Colonic mucosa (tissue), 4 donors: ENCODE measurements at places on chromosomes 13 and 19. TPM values are rescaled to one million over a fixed set of nuclear protein-coding genes. Genes with fewer than 3 reads are reported as not detected.

- H3K4me1 ChIP-seq = no peaks in the 10 kb centered on the region
- H3K4me3 ChIP-seq = no peak overlapping the region
- H3K36me3 ChIP-seq = peaks cover 10% of the 10 kb centered on the region
- DNase-seq = no peak
- no peaks in the 10 kb centered on the region for H3K27me3 ChIP-seq
These were observed 13.2 kb downstream of the AP3D1 start for GRCh38 chr19:2138061-2138728.

ZNF524 gene
- 33.9 TPM for total RNA-seq

DNA sequence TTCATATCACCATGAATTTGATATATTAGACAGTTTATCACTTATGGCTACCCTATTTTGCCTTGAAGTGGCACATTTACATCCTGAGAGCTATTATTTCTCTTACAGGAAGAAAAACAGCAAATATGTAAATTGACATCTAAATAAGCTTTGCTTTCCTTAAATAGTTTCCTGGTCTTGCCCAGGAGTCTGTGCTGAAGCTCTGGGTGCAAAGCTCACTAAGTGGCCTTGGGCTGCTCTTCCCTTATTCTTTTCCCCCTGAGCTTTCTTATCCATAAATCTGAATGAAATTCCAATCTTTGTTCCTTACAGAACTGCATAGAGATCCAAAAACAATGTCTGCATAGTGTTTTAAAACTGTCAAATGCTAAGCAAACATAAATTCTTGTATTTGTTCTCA lies 56.3 kb downstream of the TNFSF13B start:
- DNase-seq = no peak
- no peak overlapping the region for H3K4me3 ChIP-seq
- no peaks in the 10 kb centered on the region for H3K27me3 ChIP-seq
- H3K36me3 ChIP-seq = no peaks in the 10 kb centered on the region

DNA sequence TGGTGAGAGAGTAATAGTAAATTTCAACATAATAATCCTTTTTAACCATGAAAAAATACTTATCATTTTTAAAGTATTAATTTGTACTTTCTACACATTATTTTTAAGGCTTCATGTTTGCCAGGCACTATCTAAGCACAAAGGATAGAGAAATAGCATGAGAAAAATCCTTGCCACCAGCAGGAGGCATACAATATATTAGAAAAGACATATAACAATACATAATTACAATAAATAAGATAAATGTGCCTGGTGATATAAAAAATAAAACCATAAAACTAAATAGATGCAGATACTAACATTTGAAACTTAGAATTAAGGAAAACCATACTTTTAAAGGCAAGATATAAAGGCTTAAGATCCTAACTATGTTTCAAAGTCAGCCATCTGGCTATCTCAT lies 1256.4 kb downstream of the DIAPH3 start:
- no peaks in the 10 kb centered on the region for H3K27me3 ChIP-seq
- DNase-seq = no peak
- no peak overlapping the region for H3K27ac ChIP-seq
- H3K36me3 ChIP-seq = no peaks in the 10 kb centered on the region
- no peak overlapping the region for H3K4me3 ChIP-seq

GRCh38 chr13:72960114-72960513 lies 98.7 kb upstream of the KLF5 start:
- no peak overlapping the region for H3K27ac ChIP-seq
- H3K4me3 ChIP-seq = no peak overlapping the region
- H3K36me3 ChIP-seq = no peaks in the 10 kb centered on the region
- DNase-seq = no peak
- H3K27me3 ChIP-seq = no peaks in the 10 kb centered on the region
- no peaks in the 10 kb centered on the region for H3K4me1 ChIP-seq

CRX gene
- total RNA-seq = not detected

DNA sequence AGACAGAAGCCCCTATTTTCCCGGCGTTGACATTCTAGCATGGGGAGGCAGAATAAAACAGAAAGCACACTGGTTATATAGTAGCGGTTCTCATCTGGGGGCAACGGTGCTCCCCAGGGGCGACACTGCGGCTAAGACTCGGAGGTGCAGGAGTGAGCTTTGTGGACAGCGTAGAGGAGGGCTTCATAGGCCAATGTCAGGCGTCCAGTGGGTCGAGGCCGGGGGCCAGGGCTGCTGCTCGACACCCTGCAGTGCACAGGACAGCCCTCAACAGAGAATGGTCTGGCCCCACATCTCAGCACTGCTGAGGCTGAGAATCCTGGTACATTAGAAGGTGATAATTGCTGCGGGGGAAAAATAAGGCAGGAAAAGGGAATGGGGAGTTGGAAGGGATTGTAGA lies 1.5 kb downstream of the ZNF628 start:
- no peak for DNase-seq
- H3K36me3 ChIP-seq = no peaks in the 10 kb centered on the region
- H3K4me3 ChIP-seq = no peak overlapping the region
- no peak overlapping the region for H3K27ac ChIP-seq
- H3K27me3 ChIP-seq = no peaks in the 10 kb centered on the region

DNA sequence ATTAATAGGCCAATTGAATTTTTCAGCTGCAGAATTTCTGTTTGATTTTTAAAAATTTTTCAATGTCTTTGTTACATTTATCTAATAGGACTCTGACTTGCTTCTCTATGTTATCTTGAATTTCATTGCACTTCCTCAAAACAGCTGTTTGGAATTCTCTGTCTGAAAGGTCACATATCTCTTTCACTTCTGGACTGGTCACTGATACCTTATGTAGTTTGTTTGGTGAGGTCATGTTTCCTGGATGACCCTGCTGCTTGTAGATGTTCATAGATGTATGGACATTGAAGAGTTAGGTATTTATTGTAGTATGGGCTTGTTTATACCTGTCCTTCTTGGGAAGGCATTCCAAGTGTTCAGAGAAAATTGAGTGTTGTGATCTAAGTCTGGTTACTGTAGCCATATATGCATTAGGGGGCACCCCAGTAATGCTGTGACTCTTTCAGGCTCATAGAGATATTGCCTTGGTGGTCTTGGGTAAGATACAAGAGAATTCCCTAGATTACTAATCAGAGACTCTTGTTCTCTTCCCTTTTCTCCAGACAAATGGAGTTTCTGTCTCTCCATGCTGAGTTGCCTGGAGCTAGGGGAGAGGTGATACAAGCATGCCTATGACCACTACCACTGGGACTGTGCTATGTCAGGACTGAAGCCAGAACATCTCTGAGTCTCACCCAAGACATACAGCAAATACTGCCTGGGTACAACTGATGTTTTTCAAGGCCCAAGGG lies 27.8 kb downstream of the RFC3 start:
- H3K4me1 ChIP-seq = no peaks in the 10 kb centered on the region
- no peak overlapping the region for H3K4me3 ChIP-seq
- no peaks in the 10 kb centered on the region for H3K27me3 ChIP-seq
- H3K27ac ChIP-seq = no peak overlapping the region
- no peaks in the 10 kb centered on the region for H3K36me3 ChIP-seq

TNFRSF19 gene
- total RNA-seq = 0.90 TPM
